ENCODE measurements at places on chromosomes 5 and 9. TPM values are rescaled to one million over a fixed set of nuclear protein-coding genes. Genes with fewer than 3 reads are reported as not detected.

DNA sequence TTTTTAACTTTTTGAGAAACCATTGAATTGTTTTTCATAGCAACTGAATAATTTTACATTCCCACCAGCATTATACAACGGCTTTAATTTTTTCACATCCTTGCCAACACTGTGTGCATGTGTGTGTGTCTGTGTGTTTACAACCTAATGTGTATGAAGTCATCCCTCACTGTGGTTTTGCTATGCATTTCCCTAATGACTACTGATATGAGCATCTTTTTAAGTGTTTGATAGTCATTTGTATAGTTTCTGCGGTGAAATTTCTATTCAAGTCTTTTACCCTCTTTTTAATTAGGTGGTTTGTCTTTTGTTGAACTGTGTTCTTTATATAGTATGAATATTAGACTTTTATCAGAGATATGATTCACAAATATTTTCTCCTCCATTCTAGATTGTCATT is 263.1 kb upstream of the COX7C start:
- no peak overlapping the region for H3K4me3 ChIP-seq
- DNase-seq, result no peak
- no peaks in the 10 kb centered on the region for H3K4me1 ChIP-seq
- no peaks in the 10 kb centered on the region for H3K27me3 ChIP-seq

DNA sequence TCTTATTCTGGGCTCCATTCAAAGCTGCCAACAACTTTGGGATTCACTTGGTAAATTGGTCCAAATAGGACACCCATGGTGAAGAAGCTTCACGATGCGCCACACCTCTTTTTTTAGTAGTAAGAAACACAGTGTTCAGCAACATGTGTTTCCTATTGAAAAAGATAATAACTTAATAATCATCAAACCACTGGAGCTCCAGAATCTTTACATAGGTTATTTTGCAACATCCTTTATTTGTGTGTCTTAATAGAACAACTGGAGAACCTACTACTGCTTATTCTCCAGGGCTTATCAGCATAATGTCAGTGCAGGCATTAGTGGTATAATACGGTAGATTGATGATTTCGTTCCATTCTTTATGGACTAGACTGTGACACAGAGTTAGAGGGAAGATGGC is 63.3 kb upstream of the DAPK1 start:
- H3K4me1 ChIP-seq, result no peaks in the 10 kb centered on the region
- no peak overlapping the region for H3K4me3 ChIP-seq
- no peak overlapping the region for H3K27ac ChIP-seq
- H3K27me3 ChIP-seq, result no peaks in the 10 kb centered on the region
- no peaks in the 10 kb centered on the region for H3K36me3 ChIP-seq
- DNase-seq, result no peak

GRCh38 chr5:56829137-56829908 is 14.0 kb downstream of the MAP3K1 start:
- no peak overlapping the region for H3K27ac ChIP-seq
- no peak overlapping the region for H3K4me3 ChIP-seq
- peaks cover 3% of the 10 kb centered on the region for H3K4me1 ChIP-seq

DNA sequence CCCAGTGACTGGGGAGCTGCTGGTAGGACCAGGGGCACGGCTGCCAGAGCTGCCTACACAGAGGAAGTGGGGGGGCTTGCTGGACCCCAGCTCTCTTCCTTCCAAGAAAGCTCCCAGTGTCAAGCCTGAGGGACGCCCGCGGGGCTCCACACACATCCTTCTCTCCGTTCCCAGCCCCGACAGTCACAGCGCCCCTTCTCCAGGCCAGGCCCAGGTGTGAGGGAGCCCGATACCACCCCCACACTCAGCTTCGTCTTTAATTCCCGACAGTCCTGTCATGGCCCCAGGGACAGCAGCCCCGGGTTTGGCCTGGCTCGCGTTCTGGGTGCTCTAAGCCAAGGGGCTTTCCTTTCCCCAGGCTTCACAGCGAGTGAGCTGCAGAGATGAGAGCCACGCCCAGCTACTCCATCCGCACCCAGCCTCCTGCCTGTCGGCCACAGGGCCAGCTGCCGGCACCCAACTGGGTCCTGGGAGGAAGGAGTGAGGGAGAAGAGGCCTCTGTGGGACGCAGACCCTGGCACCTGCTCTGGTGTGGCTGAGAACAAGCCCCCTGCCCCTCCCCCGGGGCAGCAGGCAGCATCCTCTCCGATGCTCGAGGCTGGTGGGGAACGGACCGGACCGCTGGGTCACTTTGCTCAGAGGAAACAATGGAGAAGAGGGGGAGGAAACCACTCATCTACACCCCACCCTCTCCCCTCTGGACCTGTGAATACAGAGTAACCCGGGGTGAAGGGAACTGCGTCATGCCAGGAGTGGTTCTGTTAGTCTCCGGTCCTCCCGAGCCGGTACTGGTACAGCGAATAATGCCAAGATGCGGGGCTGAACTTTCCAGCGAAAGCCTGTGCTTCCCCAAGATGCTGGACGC is 53.9 kb upstream of the PHYKPL start:
- no peak overlapping the region for H3K4me3 ChIP-seq
- no peaks in the 10 kb centered on the region for H3K27me3 ChIP-seq
- no peaks in the 10 kb centered on the region for H3K36me3 ChIP-seq

DNA sequence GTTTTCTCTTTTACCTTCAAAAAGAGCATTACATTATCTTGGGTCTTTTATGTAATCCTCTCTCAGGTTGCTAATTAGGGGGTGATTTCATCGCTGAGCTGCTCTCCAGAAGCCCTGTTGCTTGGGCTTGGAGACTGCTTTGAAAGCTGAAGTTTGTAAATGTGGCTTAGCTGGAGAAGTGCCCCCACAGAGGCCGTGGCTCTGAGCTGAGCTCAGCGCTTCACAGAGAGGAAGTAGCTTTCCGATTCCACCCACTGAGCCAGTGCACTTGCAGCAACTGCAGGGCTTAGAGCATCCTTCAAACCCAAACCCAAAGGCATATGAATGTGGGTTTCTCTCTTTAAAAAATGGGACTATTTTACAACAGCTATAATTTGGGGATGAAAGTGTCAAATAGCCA is 13.7 kb upstream of the NXNL2 start:
- no peak overlapping the region for H3K27ac ChIP-seq
- no peaks in the 10 kb centered on the region for H3K27me3 ChIP-seq
- no peak overlapping the region for H3K4me3 ChIP-seq
- no peak for DNase-seq
- H3K36me3 ChIP-seq, result no peaks in the 10 kb centered on the region
- no peaks in the 10 kb centered on the region for H3K4me1 ChIP-seq

GRCh38 chr9:126337729-126338372 is 11.2 kb downstream of the MVB12B start:
- DNase-seq, result no peak
- H3K4me1 ChIP-seq, result no peaks in the 10 kb centered on the region
- H3K27ac ChIP-seq, result no peak overlapping the region

DNA sequence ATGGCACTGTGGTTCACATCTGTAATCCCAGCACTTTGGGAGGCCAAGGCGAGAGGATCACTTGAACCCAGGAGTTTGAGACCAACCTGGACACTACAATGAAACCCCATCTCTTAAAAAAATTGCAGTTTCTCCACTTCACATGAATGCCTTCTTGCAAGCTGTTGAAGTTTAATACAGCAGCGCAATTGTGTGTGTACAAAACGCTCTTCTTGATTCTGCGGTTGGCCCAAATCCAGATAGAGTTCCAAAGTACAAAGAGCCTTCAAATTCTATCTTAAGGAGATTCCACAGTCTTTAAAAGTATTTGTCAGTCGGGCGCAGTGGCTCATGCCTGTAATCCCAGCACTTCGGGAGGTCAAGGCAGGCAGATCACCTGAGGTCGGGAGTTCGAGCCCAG is 9.3 kb upstream of the SETX start:
- H3K4me1 ChIP-seq, result no peaks in the 10 kb centered on the region
- DNase-seq, result no peak
- H3K27me3 ChIP-seq, result no peaks in the 10 kb centered on the region
- H3K36me3 ChIP-seq, result no peaks in the 10 kb centered on the region
- no peak overlapping the region for H3K4me3 ChIP-seq

DNA sequence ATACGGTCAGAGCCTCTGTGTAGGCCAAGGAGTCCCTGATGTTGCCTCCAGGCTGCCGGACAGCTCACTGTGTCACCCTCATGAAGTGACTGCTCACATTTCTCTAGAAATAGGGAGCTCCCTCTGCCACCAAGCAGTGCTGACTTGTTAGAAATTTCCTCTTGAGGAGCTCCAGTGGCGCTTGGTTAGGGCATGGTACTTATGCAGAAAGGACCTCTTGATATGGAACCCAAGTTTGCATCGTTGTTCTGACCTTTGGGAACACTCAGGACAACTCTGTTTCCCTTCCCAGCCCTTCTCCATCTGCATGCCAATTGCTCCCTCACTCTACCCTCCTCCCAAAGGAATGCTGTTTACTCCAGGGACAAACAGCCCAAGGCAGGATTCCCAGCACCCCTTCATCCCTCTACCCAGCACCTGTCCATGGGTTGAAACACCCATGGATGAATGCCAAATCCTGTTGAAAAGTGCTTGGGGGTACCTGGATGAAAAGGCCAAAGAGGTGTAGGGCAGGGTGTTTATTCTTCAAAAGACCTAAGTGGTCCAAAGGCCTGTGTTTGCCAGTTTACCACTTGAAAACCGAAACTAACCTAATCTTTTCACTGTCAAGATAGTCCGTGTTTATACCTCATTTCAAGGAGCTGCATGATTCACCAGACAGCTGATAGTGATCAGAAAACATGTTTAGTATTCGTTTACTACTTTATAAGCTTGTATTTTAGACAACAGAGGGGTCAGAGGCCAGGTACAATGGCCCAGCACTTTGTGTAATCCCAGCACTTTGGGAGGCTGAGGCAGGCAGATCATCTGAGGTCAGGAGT is 51.1 kb downstream of the KLF4 start:
- H3K27me3 ChIP-seq, result no peaks in the 10 kb centered on the region
- no peak overlapping the region for H3K4me3 ChIP-seq
- DNase-seq, result no peak
- H3K36me3 ChIP-seq, result no peaks in the 10 kb centered on the region

DNA sequence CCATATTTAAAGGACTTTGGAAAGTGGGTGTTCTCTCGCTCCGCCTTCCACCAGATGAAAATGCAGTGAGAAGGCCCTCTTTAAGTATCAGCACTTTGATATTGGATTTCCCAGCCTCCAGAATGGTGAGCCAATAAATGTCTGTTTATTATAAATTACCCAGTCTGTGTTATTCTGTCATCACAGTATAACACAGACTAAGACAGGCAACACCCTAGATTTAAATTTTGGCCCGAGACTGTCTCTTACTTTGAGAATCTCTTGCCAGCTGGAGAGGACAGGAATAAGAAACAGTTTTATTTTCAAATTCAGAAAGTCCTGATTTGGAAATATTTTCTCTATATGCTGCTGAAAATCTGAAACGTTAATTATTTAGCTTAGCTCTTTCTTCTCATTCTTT is 21.5 kb downstream of the FAM151B start:
- H3K36me3 ChIP-seq, result no peaks in the 10 kb centered on the region
- no peak for DNase-seq
- H3K27ac ChIP-seq, result no peak overlapping the region
- no peaks in the 10 kb centered on the region for H3K27me3 ChIP-seq

DNA sequence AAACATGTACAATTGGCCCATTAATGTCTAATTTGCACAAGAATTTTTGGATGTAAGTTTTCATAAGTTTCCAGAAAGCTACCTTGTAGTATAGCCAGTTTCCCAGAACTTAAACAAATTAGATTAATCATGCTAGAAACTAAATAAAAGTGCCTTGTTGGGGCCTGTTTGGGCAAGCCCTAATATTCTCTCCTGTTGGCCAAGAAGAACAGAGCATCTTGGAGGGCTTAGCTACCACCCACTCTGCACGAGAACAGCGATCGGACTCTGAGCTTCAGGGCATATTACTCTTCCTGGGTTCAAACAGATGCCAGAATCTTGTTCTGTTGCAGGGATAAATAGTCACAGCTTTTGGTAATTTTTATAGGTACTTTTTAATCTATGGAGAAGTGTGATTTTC is 88.2 kb downstream of the GAS1 start:
- no peaks in the 10 kb centered on the region for H3K4me1 ChIP-seq
- no peaks in the 10 kb centered on the region for H3K36me3 ChIP-seq
- DNase-seq, result no peak
- H3K27me3 ChIP-seq, result no peaks in the 10 kb centered on the region
- no peak overlapping the region for H3K4me3 ChIP-seq
- H3K27ac ChIP-seq, result no peak overlapping the region

GRCh38 chr5:121273833-121274433 is 577.7 kb upstream of the FTMT start:
- no peak overlapping the region for H3K27ac ChIP-seq
- no peaks in the 10 kb centered on the region for H3K36me3 ChIP-seq
- DNase-seq, result no peak
- H3K4me3 ChIP-seq, result no peak overlapping the region
- H3K27me3 ChIP-seq, result no peaks in the 10 kb centered on the region

GRCh38 chr5:95918421-95919006 is 43.1 kb downstream of the ELL2 start:
- no peak for DNase-seq
- no peaks in the 10 kb centered on the region for H3K4me1 ChIP-seq
- H3K36me3 ChIP-seq, result no peaks in the 10 kb centered on the region
- H3K27ac ChIP-seq, result no peak overlapping the region

DNA sequence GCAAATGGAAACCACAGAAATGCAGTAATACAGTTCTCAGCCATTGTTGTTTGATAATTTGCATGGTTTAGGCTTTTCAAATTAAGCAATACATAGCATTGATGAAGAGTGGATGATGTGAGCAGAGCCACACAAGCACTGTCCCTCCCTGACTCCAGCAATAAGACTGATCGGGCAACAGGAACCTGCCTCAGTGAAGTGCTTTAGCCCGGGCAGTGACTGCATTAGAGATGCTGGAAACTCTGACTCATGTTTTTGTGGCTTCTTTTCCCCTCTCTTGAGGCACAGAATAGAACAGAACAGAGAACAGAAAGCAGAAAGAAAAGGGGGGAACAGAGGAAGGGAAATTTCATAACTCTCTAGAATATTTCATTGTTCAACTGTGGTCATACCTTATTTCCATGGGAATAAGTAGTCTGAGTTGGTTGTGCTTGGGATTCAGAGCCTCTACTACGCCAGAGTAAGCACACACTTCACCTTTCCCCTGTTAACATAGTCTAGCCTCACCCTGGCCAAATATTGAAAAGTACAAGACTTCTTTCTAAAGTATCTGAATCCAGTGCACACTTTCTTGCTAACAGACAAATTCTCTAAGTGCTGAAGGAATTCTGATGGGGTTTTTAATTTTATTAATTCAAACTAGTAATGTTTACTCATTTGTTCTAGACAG is 164.8 kb upstream of the VCAN start:
- no peak overlapping the region for H3K27ac ChIP-seq
- no peak for DNase-seq
- no peaks in the 10 kb centered on the region for H3K36me3 ChIP-seq
- H3K27me3 ChIP-seq, result no peaks in the 10 kb centered on the region

GRCh38 chr5:6780802-6781391 is 67.7 kb downstream of the TENT4A start:
- H3K4me1 ChIP-seq, result no peaks in the 10 kb centered on the region
- no peak for DNase-seq
- no peaks in the 10 kb centered on the region for H3K36me3 ChIP-seq
- H3K4me3 ChIP-seq, result no peak overlapping the region
- H3K27me3 ChIP-seq, result no peaks in the 10 kb centered on the region
- no peak overlapping the region for H3K27ac ChIP-seq

Gene CDC20B
- total RNA-seq, result not detected

Gene PCDHGA9
- total RNA-seq, result 18.7 TPM

Gene UNC5A
- not detected for total RNA-seq

Gene ARSI
- 4.3 TPM for total RNA-seq

Gene SIT1
- not detected for total RNA-seq

Gene ZNF169
- total RNA-seq, result 28.5 TPM

Gene WNK2
- 31.9 TPM for total RNA-seq

Gene SMIM32
- total RNA-seq, result not detected

Gene FGF10
- total RNA-seq, result 10.9 TPM

Gene PCDHA5
- total RNA-seq, result 2.3 TPM

Gene SKIC3
- total RNA-seq, result 92.2 TPM

Gene PLPP7
- 7.4 TPM for total RNA-seq

Gene TAS2R1
- total RNA-seq, result not detected

Gene PLPP6
- 7.1 TPM for total RNA-seq

Data from uterus (tissue), 4 donors.